ENCODE measurements at places on chromosomes 11 and 22. TPM values are rescaled to one million over a fixed set of nuclear protein-coding genes. Genes with fewer than 3 reads are reported as not detected.
A peak's percentile ranks its signal among the peaks of the same experiment; 100 is the strongest.

DNA sequence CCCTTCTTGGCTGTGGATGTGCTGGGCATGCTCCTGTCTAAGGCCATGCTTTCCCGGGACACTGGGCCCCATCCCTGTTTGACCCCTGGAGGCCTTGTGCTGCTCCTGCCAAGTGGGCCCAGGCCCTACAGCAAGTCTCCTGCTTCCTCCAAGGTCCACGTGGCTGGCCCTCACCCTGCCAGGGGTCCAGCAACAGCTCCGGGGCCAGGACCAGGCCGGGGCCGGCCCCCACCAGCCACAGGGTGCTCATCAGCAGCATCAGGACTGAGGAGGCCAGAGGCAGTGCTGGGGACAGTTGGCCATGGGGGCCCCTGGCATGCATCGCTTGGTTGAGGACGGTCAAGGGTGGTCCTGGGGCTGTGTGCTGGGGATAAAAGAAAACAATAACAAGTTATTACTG is 2.5 kb downstream of the RHBDD3 start:
- DNase-seq, result no peak

Gene SCGB2A2
- total RNA-seq, result not detected

Gene MPPED2
- 3.4 TPM for total RNA-seq

GRCh38 chr11:62217191-62217748 is 8.8 kb downstream of the SCGB2A1 start:
- DNase-seq, result peak; percentile 50

GRCh38 chr11:14861680-14862079 is 30.4 kb downstream of the CYP2R1 start:
- no peak for DNase-seq

Gene OR56A5
- total RNA-seq, result not detected

Gene CRYBB2
- not detected for total RNA-seq

- DNase-seq, result no peak
These were observed 182.8 kb upstream of the SYN3 start for GRCh38 chr22:33240888-33241475.

GRCh38 chr22:48960576-48960975 is 867.1 kb downstream of the BRD1 start:
- no peak for DNase-seq

DNA sequence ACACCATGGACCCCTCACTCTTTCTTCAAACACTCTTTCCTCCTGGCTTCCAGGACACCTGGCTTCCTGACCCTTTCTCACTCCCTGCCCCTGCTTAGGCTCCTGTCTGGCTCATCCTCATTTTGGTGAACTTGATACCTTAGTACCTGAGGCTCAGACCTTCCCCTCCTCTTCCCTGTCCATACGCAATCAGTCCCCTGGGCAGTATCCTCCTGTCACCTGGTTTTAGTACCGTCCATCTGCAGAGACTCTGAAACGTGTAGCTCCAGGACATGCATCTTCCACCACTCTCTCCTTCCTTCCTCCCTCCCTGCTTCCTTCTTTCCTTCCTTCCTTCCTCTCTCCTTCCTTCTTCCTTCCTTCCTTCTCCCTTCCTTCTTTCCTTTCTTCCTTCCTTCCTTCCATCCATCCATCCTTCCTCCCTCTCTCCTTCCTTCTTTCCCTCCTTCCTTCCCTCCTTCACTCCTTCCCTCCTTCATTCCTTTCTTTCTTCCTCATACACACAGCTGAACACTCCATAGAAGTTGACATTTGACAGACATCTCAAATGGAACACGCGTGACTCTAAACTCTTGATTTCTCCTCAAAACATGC is 1488.6 kb downstream of the TBC1D22A start:
- DNase-seq, result no peak

DNA sequence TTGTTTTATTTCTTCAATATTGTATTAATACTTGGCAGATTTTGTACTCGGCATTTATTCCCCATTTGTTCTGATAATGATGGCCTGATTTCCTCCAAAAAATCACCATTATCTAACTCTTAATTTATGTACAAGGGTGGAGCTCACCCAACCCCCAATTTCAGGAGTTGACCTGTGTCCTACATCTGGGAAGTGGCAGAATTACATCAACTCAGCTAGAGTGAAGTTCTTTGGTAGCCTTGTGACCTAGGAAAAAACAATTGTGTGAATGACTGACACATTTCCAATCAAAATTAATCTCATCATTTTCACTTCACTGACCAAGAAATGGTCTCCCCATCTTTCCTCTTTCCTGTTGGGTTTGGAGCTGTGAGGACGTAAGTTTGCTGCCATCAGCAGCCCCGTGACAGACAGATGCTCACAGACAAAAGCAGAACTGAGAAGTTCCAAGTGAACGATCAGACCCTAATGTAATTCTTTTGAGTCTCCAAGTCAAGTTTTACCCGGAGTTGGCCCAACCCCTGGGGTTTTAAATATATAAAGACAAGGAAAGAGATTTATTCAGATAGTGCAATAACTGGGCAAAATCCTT is 16.6 kb upstream of the MS4A6E start:
- DNase-seq, result no peak

GRCh38 chr22:24187731-24188644 is 6.7 kb downstream of the SUSD2 start:
- no peak for DNase-seq

Gene TENM4
- total RNA-seq, result 16.6 TPM

Gene SULT4A1
- 15.7 TPM for total RNA-seq

GRCh38 chr22:44951510-44951816 is 58.3 kb downstream of the PHF21B start:
- no peak for DNase-seq

GRCh38 chr11:126229858-126230540 is 18.4 kb downstream of the FAM118B start:
- DNase-seq, result no peak

Gene PATE4
- not detected for total RNA-seq

DNA sequence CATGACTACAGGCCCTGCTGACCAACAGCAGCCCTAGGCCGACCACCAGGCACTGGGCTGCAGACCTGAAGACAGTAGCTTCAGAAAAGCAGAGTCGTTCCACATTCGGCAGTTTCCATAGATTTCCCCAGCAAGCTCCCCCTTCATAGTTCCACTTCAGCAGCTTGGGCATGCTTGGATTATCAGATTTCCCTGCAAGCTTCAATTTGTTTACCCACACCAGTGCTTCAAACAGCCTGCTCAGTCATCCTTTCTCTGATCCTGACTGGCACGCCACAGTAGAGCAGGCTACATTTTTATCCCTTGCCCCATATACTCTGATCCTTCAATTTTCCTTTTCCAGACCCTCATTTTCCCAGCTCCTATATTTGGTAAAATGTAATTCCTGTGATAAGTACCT is 51.1 kb upstream of the CFAP300 start:
- no peak for DNase-seq

Data from neural progenitor cell (in vitro differentiated cells).